ENCODE measurements at places on chromosomes 4 and X. TPM values are rescaled to one million over a fixed set of nuclear protein-coding genes. Genes with fewer than 3 reads are reported as not detected.

CCNG2 gene
- total RNA-seq, result 62.6 TPM

CFAP47 gene
- under 0.01 TPM for total RNA-seq

FABP2 gene
- not detected for total RNA-seq

CPEB2 gene
- 3.2 TPM for total RNA-seq

SHISA3 gene
- total RNA-seq, result 1.9 TPM

CXCL3 gene
- 0.18 TPM for total RNA-seq

SOWAHD gene
- total RNA-seq, result 0.49 TPM

GABRG1 gene
- total RNA-seq, result 0.04 TPM

NPY2R gene
- under 0.01 TPM for total RNA-seq

WWC2 gene
- total RNA-seq, result 12.9 TPM

DNA sequence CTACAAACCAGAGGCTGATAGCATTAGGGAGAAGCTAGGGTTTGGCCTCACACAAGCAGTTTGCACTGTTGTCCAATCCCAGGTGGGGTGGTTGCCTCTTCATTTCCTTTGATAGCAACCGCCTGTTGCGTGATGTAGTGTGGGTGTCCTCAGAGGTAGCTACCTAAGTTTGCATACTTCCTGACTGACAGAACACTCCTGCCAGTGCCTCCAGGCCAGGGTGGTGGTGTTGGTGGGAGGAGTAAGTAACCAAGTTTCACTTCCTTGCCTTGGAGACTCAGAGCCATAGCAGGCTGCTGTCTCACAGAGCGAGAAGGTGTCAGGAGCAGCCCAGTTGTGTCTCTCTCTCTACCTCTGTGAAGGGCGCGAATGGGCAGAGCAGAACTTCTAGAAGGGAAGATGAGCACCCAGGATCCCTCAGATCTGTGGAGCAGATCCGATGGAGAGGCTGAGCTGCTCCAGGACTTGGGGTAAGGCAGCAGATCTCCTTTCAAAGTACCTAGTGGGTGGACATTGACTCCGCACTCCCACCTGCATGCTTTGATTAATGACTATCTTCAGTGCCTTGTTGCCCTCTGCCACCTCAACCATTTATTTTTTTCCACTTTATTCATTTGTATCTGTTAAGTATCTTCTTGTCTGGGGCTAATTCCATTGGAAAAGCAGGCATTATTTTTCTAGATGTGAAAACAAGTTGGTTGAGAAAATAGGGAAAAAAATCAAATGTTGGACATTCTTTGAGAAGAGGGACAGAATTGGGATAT, at the start of gene DAPP1:
Gene DAPP1 (plus strand): TSS at position 283 of the 764 bp plus-strand sequence. CDS start 87 bp downstream, at position 370.
- peak; percentile 40 for DNase-seq

DNA sequence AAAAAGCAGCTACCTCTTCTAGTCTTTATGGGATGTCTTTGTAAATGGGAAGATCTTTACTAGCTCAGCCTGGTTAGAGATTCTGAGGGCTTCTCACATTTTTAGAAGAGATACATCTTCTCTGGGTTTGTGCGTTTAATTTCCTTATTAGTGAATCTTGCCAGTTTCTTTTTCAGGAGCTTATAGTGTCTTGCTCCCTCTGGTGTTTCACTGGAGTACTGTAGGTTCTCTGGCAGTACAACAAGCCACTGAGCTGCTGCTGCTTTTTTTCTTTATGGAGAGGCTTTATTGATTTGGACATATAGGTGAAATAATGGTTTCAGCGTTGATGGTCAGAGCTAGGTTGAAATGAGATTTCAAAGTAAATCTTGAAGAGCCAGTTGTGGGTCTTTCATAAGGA, 82.9 kb downstream of the LAS1L start:
- DNase-seq, result no peak

GRCh38 chrX:69104756-69105434, 60.4 kb downstream of the PJA1 start:
- DNase-seq, result no peak

DNA sequence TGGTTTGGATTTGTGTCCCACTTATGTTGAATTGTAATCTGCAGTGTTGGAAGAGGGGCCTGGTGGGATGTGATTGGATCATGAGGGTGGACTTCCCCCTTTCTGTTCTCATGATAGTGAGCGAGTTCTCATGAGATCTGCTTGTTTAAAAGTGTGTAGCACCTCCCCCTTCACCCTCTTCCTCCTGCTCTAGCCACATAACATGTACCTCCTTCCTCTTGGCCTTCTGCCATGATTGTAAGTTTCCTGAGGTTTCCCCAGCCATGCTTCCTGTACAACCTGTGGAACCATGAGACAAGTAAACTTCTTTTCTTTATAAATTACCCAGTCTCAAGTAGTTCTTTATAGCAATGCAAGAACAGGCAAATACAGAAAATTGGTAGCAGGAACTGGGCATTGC, 138.7 kb downstream of the INPP4B start:
- no peak for DNase-seq

DNA sequence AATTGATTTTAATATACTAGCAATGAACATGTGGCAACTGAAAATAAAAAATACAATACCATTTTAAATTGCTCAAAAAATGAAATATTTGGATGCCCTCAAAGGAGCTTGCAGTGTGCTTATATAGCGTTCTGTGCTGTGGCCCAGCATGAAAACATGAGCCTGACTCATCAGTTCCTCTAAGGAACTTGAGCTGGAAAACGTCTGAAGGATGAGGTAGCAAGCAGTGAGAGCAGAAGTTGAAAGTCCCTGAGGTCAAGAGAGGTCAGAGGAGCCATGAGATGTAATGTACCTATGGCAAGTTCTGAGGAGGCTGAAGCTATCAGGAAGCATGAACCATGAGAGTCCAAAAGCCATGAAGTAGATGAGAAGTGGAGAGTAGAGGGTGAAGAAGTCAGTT, 59.7 kb downstream of the HMGB3 start:
- no peak for DNase-seq

GRCh38 chr4:88352062-88352740, 26.5 kb upstream of the HERC6 start:
- no peak for DNase-seq

GRCh38 chr4:184382189-184382846, 92.0 kb downstream of the IRF2 start:
- DNase-seq, result peak; percentile 48

GRCh38 chr4:55447831-55448230, 52.1 kb downstream of the TMEM165 start:
- peak; percentile 64 for DNase-seq

GRCh38 chr4:152713951-152714705, 34.3 kb upstream of the TMEM154 start:
- no peak for DNase-seq

DNA sequence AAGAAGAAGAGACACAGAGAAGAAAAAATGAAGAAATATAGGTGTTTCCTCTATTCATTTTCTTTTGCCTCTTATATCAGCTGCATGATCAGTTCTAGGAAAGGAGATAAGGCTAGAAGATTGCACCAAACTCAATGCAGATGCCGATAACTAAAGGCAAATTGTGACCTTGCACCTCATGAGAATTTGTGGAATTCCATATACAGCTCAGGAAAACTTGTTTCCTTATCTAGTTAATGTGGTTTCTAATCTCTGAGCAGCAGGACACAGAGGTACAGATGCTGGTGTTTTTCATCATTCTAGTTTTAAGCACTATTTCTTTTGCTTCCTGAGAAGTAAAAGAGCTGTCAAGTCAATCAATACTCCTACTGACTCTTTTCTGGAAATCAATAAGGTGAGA, 104.6 kb upstream of the NWD2 start:
- DNase-seq, result no peak

DNA sequence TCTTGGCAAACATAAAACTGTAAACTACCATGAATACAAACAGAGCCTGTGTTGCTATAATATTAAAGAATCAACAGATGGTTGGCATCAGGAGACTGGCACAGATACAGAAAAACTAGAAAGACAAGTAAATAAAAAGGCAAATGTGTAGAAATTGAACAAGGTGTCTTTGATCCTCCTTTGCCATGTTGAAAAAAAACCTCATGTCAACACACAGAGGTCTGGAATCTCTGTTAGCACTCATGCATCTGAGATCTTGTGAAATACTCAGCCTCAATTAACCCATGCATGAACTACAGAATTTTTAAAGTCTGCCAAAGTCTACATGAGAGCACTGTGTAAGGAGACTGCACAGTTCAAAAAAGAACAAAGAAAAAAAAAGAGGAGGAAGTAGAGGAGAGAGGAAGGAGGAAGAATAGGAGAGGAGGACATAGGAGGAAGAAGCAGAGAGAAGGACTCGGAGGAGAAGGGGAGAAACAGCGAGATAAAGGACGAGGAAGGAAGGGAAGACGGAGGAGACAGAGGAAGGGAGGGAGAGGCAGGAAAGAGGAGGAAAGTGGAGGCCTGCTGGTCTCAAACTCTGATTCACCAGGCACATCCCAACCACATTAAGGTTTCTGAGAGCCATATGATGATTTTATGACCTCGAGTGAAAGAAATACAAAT, 52.8 kb downstream of the PRDM5 start:
- peak; percentile 23 for DNase-seq

GRCh38 chr4:90093526-90093925, 33.7 kb upstream of the CCSER1 start:
- DNase-seq, result no peak

DNA sequence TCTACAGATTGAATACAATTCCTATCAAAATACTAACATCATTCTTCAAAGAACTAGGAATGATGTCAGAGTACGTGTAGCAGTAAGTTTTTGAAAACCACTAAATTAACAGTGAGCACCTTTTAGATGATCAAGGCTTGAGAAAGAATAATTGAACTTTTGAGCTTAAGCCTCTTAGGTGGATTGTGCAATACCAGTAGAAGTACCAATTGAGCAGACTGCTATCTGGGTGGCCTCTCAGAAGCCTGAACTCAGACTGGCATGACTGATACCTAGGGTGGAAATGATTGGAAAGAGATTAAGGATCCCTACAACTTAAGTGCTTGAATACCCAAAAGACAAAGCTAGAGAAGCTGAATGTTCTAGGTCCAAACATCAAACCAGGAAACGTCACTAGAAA, 200.3 kb upstream of the GALNTL6 start:
- no peak for DNase-seq

- DNase-seq, result no peak
These were observed 37.8 kb downstream of the LEF1 start for GRCh38 chr4:108130955-108131354.

GRCh38 chr4:5280828-5281227, 229.5 kb downstream of the STK32B start:
- no peak for DNase-seq

- no peak for DNase-seq
These were observed 81.7 kb downstream of the SLC10A7 start for GRCh38 chr4:146439999-146440398.

DNA sequence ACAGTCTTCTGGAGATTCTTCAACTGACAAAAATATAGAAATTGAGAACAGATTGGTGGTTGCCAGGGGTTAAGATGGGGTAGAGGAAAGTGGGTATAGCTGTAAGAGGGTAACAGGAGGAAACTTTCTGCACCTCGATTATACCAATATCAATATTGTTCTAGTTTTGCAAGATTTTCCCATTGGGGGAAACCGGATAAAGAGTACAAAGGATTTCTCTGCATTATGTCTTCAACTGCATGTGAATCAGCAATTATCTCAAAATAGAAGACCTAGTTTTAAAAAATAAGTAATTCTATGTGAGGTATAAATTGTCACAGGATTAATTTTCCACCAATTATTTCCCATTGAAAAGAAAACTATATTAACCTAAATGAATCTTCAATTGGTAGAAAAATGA, 65.7 kb downstream of the LRBA start:
- DNase-seq, result no peak

DNA sequence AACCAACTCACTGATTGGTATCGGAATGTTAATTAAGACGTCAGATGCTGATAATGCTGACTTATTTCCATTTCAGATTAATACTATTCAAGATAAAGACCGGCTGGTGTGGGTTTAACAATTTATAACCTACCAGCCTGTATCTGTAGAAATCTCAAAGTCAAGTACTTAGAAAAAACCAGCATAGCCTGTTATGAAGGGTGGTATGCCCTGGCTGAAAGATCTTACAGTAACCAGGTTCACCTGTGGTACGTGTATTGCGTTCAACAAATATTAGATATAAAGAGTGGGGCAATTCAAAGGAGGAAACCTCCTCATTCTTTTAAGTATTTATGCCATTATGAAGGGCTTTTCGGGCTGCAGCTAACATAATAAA, 240.8 kb upstream of the ANXA3 start:
- no peak for DNase-seq

- peak; percentile 25 for DNase-seq
These were observed 69.2 kb downstream of the HADH start for GRCh38 chr4:108058685-108059440.

DNA sequence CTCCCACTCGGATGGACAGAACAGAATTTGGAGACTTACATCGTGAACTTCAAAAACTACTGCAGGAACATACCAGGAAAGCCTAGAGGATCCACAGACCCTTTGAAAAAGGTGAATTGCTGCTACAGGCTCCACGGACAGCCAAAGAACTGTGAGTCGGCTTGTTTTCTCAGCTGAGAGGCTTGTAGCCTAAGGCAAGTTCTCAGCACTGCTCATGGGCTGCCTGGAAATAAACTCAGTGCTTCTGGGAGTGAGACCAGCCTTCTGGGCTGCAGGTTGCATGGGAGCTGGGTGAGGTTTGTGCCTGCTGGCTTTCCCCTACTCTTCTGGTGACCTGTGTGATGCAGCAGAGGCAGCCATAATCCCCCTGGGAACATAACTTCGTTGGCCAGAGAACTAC, 1397.6 kb downstream of the FAM133A start:
- no peak for DNase-seq

GRCh38 chr4:81737865-81738559, 266.3 kb upstream of the RASGEF1B start:
- DNase-seq, result no peak

DNA sequence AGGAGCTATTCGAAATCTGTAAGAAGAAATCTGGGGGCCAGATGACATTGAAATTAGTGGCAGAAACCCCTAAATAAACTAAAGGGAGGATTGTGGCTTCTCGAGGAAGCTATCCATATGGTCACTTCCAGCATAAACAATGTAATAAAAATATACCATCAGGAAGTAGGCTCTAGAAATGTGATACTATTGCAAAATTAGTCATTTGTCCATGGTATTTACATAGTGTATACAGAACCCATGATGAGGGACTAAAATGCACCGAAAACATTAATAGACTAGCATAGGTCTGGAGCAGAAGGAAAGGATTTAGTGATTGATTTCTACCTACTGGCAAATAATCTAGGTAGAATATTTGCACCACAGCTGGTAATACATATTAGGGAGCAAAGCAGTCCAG, 1344.0 kb downstream of the FSTL5 start:
- no peak for DNase-seq

- no peak for DNase-seq
These were observed 73.9 kb upstream of the MXRA5 start for GRCh38 chrX:3420316-3420715.
